ENCODE measurements at places on chromosomes 5 and 9. TPM values are rescaled to one million over a fixed set of nuclear protein-coding genes. Genes with fewer than 3 reads are reported as not detected.

PCDHGA10 gene
- total RNA-seq: 4.9 TPM

PCA3 gene
- total RNA-seq: not detected

PJA2 gene
- 35.5 TPM for total RNA-seq

CEP72 gene
- total RNA-seq: 6.1 TPM

NR6A1 gene
- total RNA-seq: 0.15 TPM

PCAT7 gene
- not detected for total RNA-seq

APBB3 gene
- total RNA-seq: 10.9 TPM

OTP gene
- total RNA-seq: not detected

CTSL gene
- 128 TPM for total RNA-seq

GDF9 gene
- total RNA-seq: 0.15 TPM

SAPCD2 gene
- total RNA-seq: 21.9 TPM

CCNO gene
- not detected for total RNA-seq

CYLC2 gene
- not detected for total RNA-seq

FAM221B gene
- not detected for total RNA-seq

TLE4 gene
- 14.0 TPM for total RNA-seq

SLC36A1 gene
- total RNA-seq: 5.9 TPM

PCDHGA11 gene
- total RNA-seq: 10.9 TPM

PCDHGB1 gene
- 0.30 TPM for total RNA-seq
